ENCODE measurements at places on chromosomes 6 and 20. TPM values are rescaled to one million over a fixed set of nuclear protein-coding genes. Genes with fewer than 3 reads are reported as not detected.
A peak's percentile ranks its signal among the peaks of the same experiment; 100 is the strongest.

Gene OXT
- total RNA-seq = not detected

Gene CD40
- 0.45 TPM for total RNA-seq

Gene DEK
- total RNA-seq = 591 TPM

Gene IL17A
- not detected for total RNA-seq

Gene NDRG3
- total RNA-seq = 23.1 TPM

Gene TCF15
- total RNA-seq = not detected

Gene KHDC1
- 0.16 TPM for total RNA-seq

Gene TMEM181
- 36.2 TPM for total RNA-seq

Gene SNAP25
- 0.65 TPM for total RNA-seq

Gene FOXA2
- total RNA-seq = not detected

Gene PFDN4
- 1,207 TPM for total RNA-seq

Gene SEMG1
- not detected for total RNA-seq

Gene DEFB132
- total RNA-seq = not detected

Gene TFAP2D
- total RNA-seq = not detected

Gene PPP1R16B
- total RNA-seq = 0.33 TPM

DNA sequence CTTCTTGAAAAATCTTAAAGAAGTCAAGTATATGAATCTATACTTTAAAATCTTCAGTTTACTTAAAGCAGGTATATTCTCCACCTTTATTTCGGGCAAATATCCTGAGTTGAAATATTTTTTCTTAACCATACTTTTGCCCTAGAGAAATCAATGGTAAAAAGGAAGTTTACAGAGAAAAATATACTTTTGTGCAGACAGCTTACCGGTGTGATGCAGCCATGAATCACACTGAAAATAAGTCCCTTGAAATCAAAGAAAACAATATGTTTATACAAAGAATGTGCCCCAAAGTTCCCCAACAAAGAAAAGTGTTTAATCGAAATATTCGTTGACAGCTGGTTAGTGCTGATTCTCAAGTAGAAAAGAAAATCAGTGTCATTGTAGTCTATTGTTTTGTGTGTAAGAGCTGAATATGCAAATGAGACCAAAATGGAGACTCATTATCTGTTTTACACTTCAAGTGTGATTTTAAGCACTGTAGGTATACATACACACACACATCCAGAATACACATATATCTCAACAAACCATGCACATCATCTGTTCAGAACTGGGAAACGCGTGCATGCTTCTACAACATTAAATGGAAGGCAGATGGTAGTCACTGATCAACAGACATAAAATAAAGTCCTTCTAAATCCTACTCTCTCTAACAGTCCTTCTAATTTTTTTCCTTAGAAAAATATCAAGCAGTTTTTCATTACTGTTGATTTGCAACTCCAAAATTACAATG is 73.3 kb downstream of the BTBD9 start:
- no peak for DNase-seq

DNA sequence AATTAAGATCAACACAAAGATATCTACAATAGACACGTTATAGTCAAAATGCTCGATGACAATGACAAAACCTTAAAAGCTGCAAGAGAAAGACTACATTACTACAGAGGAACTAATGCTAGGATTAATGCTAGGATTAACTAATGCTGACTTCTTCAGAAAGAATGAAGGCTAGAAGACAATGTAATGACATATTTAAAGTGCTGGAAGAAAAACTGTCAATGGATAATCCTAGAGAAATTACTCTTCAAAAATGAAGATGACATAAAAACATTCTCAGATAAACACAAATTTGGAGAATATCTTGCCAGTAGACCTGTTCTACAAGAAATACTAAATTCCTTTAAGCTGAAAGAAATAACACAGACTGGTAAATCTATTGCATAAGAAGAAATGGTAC is 75.2 kb upstream of the SMIM28 start:
- no peak for DNase-seq

DNA sequence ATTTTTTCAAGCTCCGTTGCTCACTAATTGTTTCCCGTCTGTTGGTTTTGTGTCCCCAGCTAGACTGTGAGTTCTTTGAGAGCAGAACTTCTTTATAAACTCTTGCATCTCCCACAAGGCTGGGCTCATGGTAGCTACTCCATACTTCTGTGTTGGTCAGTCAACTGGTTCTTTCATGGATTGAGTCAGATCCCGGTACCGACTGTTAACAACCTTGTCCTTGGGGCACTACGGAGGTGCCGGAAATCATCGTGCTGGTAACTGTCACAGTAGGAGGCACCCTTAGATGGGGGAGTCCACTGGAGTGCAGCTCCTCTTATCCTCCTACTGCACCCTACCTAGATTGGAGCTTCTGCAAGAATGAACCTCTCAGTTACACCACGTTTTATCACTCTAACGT is 8.6 kb upstream of the STX16 start:
- no peak for DNase-seq

DNA sequence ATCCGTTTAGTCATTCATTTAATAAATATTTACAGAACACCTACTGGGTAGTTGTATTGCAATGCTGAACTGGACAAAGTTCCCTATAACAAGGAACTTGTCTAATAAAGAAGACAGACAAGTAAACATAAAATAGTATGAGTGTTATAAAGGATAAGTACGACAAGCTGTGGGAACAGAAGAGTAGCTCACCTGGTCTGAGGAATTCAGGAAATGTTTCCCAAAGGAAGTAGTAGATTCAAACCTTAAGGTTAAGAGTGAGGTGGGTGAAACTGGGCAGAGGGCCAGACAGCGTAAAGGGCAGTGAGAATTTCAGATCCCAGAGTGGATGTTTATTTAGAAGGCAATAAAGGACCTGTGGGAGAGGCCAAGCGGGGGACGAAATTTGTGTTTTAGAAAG is 72.3 kb upstream of the CD2AP start:
- DNase-seq = no peak

DNA sequence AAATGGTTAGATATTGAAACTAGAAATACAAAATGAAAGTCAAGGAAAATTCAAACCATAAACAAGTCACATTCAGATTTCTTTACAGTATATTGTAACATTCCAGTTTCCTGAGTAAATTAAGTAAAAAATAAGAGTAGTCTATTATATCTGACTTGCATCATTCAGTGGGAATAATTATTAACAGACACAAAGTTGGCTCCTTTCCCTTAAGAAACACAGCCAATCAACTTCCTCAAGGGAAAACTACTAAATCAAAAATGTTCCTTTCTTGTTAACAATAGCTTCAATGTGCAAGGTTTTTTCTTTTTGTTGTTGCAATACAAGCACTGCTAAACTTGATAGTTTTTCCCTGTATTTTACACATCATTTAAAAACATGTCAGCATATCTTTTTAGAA is 33.2 kb downstream of the DNAAF9 start:
- peak; percentile 49 for DNase-seq

DNA sequence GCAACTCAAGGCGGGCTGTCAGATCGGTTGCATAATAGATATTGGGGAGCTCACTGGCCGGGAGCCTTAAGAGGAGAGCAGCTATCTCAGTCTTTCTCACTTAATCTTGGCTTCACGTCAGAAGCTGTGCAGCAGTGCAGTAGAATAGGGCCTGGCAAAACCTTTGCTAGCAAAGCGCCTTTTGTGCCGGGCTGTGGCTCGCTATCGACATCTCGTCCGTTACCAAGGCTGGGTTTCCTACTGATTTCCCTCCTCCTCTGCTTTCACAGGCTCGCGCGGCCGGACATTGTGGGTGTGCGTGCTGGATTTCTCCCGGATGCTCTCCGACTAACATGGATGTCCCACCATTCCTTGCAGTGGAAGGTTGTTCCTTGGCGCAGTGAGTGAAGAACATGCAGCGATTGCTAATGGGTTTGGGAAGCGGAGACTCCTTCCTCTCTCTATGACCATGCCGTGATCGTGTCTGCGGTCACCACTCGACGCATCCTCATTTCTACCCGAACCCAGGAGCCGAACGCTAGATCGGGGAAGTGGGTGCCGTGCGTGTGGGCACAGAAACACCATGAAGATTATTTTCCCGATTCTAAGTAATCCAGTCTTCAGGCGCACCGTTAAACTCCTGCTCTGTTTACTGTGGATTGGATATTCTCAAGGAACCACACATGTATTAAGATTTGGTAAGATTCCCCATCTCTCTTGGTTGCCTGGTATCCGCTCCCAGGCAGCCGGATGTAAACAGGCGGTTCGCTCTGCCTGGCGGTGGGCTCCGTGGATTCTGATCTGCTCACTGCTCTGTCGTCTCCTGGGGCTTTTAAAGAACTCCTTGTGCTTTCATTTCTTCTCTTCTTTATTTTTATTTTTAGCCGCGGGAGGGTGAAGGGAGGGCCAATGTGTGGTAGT is 5.5 kb downstream of the GRIK2 start:
- DNase-seq = no peak

GRCh38 chr20:36040571-36040970 is 72.2 kb downstream of the CNBD2 start:
- no peak for DNase-seq

GRCh38 chr6:100574836-100575235 is 110.1 kb upstream of the SIM1 start:
- DNase-seq = no peak

- no peak for DNase-seq
These were observed 12.6 kb downstream of the ANKEF1 start for GRCh38 chr20:10047427-10047826.

DNA sequence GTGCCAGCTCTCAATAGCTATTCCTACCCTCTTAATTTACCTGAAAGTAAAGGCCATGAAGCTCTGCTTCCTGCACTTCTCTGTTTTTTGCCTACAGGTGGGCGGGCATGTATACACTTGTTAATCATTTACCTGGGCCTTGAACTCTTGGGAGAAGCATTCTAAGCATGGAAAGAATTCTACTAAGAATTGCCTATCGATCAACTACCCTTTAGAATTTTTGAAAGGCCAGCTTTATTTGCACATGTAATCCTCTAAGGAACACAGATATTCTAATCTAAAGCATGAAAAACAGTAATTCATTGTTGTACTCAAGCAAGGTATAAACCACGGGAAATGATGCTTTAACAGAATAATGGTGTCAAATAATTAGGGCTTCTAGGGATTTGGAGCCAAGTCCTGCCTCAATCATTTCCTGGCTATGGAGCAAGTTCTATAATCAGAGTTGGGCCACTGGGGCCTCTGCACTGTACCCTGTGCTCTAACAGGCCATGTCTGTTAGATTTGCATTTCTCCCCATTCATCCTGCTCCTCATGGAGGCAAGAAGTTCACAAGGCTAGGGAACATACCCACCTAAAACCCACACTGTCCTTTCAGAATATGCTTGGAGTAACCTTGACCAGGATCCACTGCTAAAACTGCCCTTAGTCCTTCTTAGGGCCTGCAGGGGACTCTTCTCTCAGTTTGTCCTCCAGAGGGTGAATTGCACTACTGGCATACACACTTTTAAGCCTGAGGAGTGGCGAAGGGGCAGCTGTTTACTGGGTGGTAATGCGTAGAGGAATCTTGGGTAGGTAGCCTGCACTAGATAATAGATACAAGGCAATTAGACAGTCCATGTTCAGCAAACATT is 276.4 kb upstream of the JAG1 start:
- DNase-seq = no peak

- DNase-seq = no peak
These were observed 37.0 kb downstream of the CDC40 start for GRCh38 chr6:110217266-110217665.

DNA sequence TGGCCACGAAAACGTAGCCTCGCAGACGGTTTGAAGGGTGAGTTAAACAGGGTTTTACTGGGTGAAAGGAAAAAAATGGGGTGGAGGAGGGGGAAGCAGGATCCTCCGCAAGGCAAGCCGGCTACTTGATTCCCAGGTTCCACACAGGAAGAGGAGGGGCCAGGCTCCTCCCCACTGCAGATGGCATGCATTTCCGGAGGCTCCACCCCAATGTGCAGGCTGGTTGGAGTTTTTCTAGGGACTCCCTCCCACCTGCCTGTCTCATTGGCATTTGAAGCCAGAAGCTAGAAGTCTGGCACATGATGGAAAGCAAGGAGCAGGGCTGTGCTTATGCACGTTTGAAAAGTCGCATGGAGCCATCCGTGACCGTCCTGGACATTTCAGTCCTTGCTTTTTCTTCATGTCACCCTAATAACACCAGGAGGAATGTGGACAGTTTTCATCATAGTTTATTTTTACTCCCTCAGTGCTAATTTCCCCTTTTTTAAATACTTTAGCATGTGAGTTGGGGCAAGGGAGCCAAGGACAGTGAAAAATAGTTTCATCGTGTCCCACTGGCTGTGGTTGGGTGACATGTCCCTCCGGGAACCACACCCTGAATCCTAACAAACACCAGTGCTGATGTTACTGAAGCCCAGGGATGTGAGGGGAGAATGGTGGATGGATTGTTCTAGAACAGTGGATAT is 100.1 kb upstream of the INSM1 start:
- no peak for DNase-seq

DNA sequence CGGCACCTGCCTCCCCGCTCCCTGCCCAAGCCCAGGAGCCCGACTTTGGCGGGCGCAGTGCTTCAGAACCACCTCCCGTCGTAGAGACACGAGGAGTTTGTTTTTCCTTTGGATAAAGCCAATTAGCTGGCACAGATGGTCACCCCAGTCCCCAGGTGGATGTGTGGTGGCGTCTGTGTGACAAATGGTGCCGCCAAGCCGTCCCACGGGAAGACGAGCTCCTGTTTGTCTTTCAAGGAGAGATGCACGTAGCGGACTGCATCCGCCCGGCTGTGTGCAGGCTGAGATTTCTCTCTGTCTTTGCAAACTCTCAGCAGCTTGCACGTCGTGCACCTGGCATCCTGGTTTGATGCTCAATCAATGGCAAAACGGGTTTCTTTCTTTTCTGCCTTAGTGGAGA is 16.1 kb upstream of the MRGBP start:
- no peak for DNase-seq

- DNase-seq = no peak
These were observed 55.6 kb downstream of the ADTRP start for GRCh38 chr6:11722805-11723631.

GRCh38 chr20:20856306-20856705 is 143.9 kb upstream of the RALGAPA2 start:
- DNase-seq = no peak

DNA sequence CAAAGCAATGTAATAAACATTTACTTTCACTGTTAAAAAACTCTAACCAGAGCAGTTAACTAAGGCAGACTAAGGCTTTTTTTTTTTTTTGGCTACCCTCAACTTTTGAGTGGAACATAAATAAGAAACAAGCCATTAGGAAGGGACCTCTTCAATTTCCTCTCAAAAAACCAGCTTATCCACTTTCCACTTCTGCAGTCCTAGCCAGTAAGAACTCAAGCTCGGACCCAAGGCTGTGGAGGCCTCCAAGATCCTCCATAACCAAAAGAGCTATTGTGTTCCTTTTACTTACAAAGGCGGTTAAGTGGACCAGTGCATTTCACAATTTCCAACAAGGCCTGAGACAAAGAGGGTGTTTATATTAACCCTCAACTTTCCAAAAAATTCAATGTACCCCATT is 5.3 kb downstream of the KCNK5 start:
- DNase-seq = no peak

- DNase-seq = no peak
These were observed at the start of gene MOG for GRCh38 chr6:29656798-29657197. Gene MOG (plus strand): TSS chr6:29657092. CDS start chr6:29657210, 118 bp downstream.

DNA sequence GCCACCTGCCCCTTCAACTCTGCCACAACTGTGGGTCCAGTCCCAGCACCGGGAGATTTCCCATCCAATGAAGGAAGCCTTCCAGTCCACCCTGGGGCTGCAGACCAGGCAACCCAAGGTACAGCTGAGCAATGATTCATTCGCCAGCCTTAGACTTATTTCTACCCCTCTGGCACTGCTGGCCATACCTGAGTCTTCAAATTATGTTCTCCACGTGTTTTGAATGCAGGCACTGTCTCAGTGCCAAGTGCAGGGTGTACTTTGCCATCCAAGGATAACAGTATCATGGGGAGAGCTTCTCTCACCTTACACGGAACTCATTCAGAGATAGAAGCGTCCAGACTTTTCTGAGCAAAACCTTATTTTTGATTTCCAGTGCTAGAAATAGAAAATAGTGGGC is 175.6 kb downstream of the ZFP64 start:
- no peak for DNase-seq

GRCh38 chr20:9918348-9918747 is 79.5 kb upstream of the PAK5 start:
- no peak for DNase-seq
